ENCODE measurements at places on chromosomes 1 and 21.
A peak's percentile ranks its signal among the peaks of the same experiment; 100 is the strongest.

- no peak for DNase-seq
Observed at GRCh38 chr1:8789314-8790214, 27.9 kb downstream of the RERE start.

DNA sequence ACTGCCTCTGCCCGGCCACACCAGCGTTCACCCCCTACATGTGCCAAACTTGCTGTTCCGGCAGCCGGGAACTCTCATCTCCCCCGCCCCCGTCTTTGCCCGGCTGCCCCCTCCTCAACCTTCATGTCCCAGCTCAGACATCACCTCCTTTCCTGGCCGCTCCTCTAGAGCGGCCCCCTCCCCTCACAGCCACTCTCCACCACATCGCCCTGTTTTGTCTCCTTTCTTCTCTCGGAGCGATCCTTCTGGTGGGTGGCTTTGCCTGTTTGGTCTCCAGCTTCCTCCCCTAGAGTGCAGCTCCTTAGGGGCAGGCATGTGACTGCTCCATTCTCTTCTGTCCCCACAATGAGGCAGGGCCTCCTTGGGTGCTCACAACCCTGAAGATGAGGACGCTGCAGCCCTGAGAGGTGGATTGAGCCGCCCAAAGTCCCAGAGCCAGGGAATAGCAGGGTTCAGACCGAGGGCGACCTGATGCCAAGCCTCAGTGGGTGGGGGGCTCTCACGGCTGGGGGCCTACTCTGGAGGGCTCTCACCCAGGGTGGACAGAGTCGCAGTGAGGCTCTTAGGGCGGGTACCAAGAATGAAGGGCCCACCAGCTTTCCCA lies 44.9 kb upstream of the ECE1 start:
- DNase-seq, result no peak

DNA sequence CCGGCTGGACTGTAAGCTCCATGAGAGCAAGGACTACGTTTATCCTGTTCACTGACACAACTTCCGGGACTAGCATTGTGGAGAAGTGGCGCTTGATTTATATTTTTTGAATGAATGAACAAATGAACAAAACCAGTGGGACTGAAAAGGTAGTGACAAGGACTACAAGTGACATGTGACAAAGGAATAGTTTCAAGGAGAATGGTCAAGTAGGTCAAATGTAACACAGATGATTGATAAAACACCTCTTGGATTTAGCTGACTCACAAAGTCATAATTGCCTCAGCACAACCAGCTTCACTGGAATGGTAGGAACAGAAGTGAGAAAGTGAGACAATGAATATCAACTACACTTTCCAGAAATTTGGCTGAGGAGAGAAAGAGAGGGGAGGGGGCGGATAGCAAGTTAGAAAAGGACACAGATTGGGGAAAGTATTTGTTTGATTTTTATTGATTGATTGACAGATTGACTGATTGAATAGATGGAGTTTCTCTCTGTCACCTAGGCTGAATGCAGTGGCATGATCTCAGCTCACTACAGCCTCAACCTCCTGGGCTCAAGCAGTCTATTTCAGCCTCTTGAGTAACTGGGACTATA lies 14.2 kb downstream of the MTF1 start:
- DNase-seq, result no peak

GRCh38 chr1:206982216-206982615 lies 12.0 kb upstream of the FCAMR start:
- DNase-seq, result peak; percentile 22

DNA sequence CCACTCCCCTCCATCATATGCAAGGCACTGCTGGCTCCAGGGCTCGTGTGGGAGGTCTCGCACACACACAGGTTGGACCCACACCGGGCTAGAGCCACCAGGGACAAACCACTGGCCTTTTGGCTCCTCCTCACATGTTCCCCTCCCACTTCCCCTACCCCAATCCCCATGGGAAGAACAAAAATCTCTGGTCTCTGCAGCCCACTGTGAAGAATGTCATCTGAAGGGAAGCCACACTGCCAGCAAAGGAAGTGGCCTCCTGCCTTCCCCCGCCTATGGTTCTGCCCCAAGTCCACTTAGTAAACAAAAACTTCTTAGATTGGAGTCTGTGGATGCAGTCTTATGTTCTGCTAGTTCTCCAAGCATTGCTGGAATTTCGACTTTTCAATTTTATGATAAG lies 24.2 kb downstream of the OLFML3 start:
- no peak for DNase-seq
